Natural killer cell treated with Interleukin-12 subunit alpha and Interleukin-12 subunit beta and Interleukin-15 and Interleukin-18, amount 100 ng/mL, for 72 hours (primary cell): ENCODE measurements at places on chromosomes 5 and 9. TPM values are rescaled to one million over a fixed set of nuclear protein-coding genes. Genes with fewer than 3 reads are reported as not detected.
A peak's percentile ranks its signal among the peaks of the same experiment; 100 is the strongest.

ADGRD2 gene
- not detected for total RNA-seq

DNA sequence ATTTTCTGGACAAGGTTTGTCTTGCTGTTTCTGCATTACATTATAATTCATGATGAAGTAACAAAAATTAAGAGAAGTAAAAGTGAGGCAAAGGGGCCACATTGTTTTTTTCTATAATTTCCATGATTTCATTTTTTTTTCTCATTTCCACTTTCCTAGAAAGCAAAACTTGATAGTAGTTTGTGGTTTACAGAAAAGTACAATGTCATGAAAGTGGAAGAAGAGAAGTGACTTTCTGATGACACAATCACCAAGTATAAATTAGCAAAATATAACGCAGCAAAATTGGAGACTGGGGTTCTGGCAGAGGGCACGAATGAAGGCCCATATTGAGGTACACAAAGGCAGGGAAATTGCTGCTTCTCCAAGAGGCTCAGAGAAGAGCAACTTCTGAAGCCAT, 5.0 kb upstream of the IFNA14 start:
- peaks cover 38% of the 10 kb centered on the region for H3K27me3 ChIP-seq
- DNase-seq, result no peak
- H3K27ac ChIP-seq, result no peak overlapping the region
- H3K36me3 ChIP-seq, result no peaks in the 10 kb centered on the region
- H3K4me1 ChIP-seq, result no peaks in the 10 kb centered on the region

WDR38 gene
- not detected for total RNA-seq

JAKMIP2 gene
- total RNA-seq, result 6.8 TPM

GRCh38 chr5:139560752-139561654, at the start of gene UBE2D2:
UBE2D2 (plus strand) TSS chr5:139561339; CDS start chr5:139561792, 453 bp downstream.
- peak within 1 kb of the TSS; percentile 93 for H3K4me3 ChIP-seq
- H3K27ac ChIP-seq, result peak within 1 kb of the TSS; percentile 91
- peaks cover 26% of the 10 kb centered on the region for H3K4me1 ChIP-seq
- H3K36me3 ChIP-seq, result peaks cover 5% of the 10 kb centered on the region
- DNase-seq, result peak; percentile 97

WHRN gene
- total RNA-seq, result 1.1 TPM

GRCh38 chr9:105455836-105456475, 8.1 kb downstream of the FSD1L start:
- no peak overlapping the region for H3K27ac ChIP-seq
- DNase-seq, result no peak
- no peaks in the 10 kb centered on the region for H3K27me3 ChIP-seq
- H3K4me3 ChIP-seq, result no peak overlapping the region
- peaks cover 2% of the 10 kb centered on the region for H3K4me1 ChIP-seq

DNA sequence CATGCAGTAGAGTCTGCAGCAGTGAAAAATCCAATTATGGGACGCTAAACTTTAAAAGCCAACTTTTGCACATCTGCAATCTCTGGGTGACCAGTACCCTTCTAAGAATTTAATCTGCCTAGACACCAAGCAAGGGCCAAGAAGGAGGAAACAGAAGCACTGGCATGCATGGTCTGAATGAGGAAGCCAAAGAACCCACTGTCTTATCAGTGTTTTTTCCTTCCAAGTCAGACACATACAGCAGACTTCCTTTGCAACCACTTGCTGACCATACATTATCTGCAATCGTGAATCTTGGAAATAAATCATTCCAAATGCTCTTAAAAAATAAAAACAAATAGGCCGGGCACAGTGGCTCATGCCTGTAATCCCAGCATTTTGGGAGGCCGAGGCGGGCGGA, 65.9 kb downstream of the DEPDC1B start:
- H3K36me3 ChIP-seq, result peaks cover 8% of the 10 kb centered on the region
- no peak for DNase-seq
- H3K4me1 ChIP-seq, result no peaks in the 10 kb centered on the region
- H3K27ac ChIP-seq, result no peak overlapping the region
- H3K27me3 ChIP-seq, result no peaks in the 10 kb centered on the region

DNA sequence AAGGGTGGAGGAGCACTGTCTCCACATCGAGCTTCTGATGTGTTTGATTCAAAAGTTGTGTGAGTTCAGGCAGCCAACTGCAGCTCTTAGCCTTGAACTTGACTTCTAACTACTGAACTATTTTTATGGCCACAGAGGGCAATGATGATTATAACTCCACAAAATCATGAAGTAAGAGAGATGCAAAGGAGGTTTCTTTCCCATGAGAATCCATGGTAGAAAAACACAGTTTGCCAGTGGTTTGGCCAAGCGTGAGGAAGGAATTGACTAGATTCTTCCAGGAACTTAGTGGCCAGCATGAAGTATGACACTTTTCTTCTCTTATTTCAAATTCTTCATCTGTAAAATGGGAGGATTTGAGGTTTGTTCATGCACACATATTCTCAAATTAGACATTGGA, 43.2 kb downstream of the PAPPA start:
- H3K4me1 ChIP-seq, result no peaks in the 10 kb centered on the region
- H3K27me3 ChIP-seq, result no peaks in the 10 kb centered on the region
- DNase-seq, result no peak

OR13C9 gene
- not detected for total RNA-seq

DNA sequence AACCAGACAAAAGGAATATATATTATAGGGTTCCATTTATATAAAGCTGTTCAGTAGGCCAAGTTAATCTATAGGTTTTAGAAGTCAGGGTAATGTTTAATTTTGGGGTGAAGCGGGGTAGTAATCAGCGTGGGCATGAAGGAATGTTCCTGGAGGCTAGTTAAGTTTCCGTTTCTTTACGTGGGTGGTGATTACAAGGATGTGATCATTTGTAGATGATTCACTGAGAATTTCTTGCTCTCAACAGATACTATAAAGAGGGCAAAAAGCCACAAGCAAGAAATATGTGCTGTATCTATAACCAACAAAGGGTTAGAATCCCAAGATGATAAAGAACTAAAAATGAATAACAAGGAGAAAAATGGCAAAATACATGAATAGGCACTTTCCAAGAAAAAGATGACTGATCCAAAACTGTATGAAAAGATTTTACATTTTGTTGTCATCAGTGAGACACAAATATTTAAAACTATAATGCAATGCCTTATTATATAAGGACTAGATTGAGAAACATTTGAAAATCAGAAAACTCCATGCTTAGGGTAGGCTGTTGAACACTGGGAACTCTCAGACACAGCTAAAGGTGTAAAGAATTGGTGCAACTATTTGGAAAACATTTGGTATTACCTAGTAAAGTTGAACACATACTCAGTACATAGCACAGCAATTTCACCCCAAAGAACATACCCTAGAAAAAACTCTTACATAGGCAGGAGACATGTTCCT, 224.3 kb upstream of the S1PR3 start:
- no peaks in the 10 kb centered on the region for H3K4me1 ChIP-seq
- no peaks in the 10 kb centered on the region for H3K36me3 ChIP-seq
- no peak overlapping the region for H3K27ac ChIP-seq
- DNase-seq, result no peak
- H3K27me3 ChIP-seq, result peaks cover 35% of the 10 kb centered on the region

DNA sequence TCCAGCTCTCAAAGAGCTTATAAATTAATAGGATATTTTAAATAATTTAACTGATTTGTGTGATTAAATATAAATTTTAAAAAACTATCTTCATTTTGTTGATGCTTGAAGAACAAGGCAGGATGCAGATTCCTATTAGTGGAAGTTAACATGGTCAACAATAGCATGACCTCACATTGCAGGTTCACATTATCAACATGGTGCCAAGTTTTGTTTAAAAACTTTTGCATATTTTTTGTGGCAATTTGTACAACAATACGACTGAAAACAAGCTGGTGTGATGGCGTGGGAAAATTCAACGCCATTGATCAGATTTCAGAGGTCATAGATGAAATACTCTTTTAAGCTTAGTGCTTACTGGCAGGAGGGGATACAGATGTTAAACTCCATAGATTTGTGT, 114.1 kb upstream of the MYO10 start:
- no peak for DNase-seq
- no peaks in the 10 kb centered on the region for H3K36me3 ChIP-seq
- no peak overlapping the region for H3K4me3 ChIP-seq
- H3K27ac ChIP-seq, result no peak overlapping the region

DNA sequence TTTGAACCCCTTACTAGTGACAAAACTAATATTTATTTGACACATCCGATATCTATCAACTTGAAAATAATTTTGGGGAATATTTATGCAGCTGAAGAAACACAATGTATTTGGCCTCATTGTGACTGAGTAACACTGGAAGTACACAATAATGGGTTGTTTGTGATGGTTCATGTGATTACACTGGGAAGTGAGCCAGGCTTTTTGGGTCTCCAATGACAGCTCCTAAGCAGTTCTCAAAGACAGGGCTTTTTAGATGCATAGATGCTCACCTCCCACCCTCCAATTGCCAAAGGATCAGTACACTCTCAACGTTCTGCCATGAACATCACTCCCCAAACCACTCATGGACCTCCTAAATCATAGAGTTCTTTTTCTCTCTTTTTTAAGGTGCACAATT, 170.0 kb downstream of the SLC24A2 start:
- H3K4me1 ChIP-seq, result no peaks in the 10 kb centered on the region
- H3K4me3 ChIP-seq, result no peak overlapping the region
- no peak overlapping the region for H3K27ac ChIP-seq
- no peak for DNase-seq
- peaks cover 25% of the 10 kb centered on the region for H3K27me3 ChIP-seq

DNA sequence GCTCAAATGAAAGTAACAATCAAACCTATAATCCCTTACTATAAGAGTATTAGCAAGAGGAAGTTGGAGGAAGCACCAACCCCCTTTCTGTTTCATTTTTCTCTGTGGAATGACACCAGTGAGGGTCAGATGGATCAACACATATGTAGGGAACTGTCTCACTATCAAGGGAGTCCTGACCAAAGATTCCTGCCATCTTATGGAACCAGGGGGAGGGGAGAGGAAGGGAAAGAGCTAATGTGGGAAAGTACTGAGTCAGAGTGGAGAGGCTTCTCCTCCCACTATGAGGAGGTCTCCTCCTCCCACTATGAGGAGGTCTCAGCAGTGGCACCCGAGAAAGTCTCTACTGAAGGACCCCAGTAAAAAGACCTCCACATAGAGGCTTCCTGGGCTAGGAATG, 73.3 kb upstream of the PCSK1 start:
- H3K27ac ChIP-seq, result no peak overlapping the region
- H3K27me3 ChIP-seq, result peaks cover 12% of the 10 kb centered on the region
- no peaks in the 10 kb centered on the region for H3K36me3 ChIP-seq
- no peak for DNase-seq
- H3K4me3 ChIP-seq, result no peak overlapping the region

- H3K27ac ChIP-seq, result no peak overlapping the region
- H3K4me1 ChIP-seq, result no peaks in the 10 kb centered on the region
- peaks cover 28% of the 10 kb centered on the region for H3K27me3 ChIP-seq
Measured at GRCh38 chr9:112917047-112917986, 26.6 kb upstream of the SLC46A2 start.

GRCh38 chr5:123483446-123484077, 28.4 kb upstream of the CSNK1G3 start:
- peaks cover 21% of the 10 kb centered on the region for H3K27me3 ChIP-seq
- no peak overlapping the region for H3K4me3 ChIP-seq

ADAMTS19 gene
- not detected for total RNA-seq

DNA sequence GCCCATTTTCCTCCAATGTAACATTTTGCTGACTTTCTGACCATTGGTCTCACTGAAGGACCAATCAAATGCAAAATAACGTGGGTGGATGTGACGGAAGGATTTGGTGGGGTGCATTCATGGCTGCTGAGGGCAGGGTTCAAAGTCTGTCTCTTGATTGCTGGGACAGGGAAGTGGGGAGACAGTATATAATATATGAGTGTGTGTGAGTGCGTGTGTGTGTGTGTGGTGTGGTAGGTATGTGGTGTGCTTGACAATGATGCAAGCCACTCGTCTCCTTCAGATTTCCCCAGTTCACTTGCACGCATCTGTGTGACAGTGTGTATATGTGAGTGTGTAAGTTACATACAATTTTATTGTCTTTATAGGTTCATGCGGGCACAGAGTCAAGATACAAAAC, 477.3 kb downstream of the DIRAS2 start:
- H3K27ac ChIP-seq, result no peak overlapping the region
- H3K4me3 ChIP-seq, result no peak overlapping the region
- peaks cover 31% of the 10 kb centered on the region for H3K27me3 ChIP-seq
- no peaks in the 10 kb centered on the region for H3K4me1 ChIP-seq
- DNase-seq, result no peak
- H3K36me3 ChIP-seq, result no peaks in the 10 kb centered on the region

GRCh38 chr9:84001621-84002020, 21.0 kb downstream of the RMI1 start:
- H3K4me1 ChIP-seq, result peaks cover 10% of the 10 kb centered on the region
- DNase-seq, result no peak
- no peak overlapping the region for H3K4me3 ChIP-seq
- H3K36me3 ChIP-seq, result peaks cover 5% of the 10 kb centered on the region

DNA sequence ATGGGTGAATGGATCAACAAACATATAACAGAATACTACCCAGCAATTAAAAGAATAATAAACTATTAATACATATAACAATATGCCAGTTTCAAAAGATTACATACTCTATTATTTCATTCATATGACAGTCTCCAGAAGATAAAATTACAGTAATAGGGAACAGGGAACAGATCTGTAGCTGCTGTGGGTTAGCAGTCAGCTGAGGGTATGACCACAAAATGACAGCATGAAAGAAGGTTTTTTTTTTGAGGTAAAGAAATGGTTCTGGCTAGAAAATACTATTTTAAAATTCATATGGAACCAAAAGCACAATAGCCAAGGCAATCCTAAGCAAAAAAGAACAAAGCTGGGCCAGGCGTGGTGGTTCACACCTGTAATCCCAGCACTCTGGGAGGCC, 73.0 kb upstream of the NR5A1 start:
- H3K4me3 ChIP-seq, result no peak overlapping the region
- H3K27ac ChIP-seq, result no peak overlapping the region
- no peaks in the 10 kb centered on the region for H3K4me1 ChIP-seq
- H3K27me3 ChIP-seq, result peaks cover 16% of the 10 kb centered on the region
- no peaks in the 10 kb centered on the region for H3K36me3 ChIP-seq
- DNase-seq, result no peak

DNA sequence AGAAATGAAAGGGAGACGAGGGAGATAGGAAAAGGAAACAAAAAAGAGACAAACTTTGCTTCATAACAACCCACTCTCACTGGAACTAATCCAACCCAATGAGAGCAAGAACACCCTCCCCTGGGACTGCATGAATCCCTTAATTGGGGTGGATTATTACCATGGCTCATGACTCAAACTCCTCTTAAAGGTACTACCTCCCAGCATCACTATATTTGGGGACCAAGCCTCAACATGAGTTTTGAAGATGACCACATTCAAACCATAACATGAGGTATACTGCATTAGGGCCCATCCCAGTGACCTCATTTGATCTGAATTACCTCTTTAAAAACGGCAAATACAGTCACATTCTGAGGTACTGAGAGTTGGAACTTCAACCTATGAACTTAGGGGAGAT, 8.0 kb downstream of the MTAP start:
- peaks cover 5% of the 10 kb centered on the region for H3K36me3 ChIP-seq
- H3K27ac ChIP-seq, result peak overlapping the region; percentile 41
- peaks cover 14% of the 10 kb centered on the region for H3K4me1 ChIP-seq

DNA sequence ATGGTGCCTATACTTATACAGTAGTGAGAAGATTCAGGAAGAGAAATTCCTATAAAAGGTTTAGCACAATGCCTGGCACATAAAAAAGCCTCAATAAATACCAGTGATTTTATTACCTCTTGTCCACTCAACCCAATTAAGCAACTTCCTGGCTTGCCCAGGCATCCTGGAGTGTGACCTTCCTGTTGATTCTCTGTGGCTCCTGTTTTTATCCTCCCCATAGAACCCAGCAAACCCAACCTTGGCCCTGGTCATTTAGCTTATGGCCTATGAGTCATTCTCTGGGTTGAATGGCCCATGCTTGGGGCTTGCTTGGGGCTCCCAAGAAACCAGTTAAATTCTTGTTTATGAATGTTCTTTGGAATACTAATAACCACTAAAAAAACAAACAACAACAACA, 21.4 kb upstream of the SPARC start:
- H3K36me3 ChIP-seq, result no peaks in the 10 kb centered on the region
- H3K4me1 ChIP-seq, result no peaks in the 10 kb centered on the region
- DNase-seq, result no peak
- no peak overlapping the region for H3K27ac ChIP-seq

DNM1 gene
- 0.52 TPM for total RNA-seq

ADAMTS13 gene
- 0.67 TPM for total RNA-seq
